ENCODE measurements at places on chromosomes 7 and 10.

DNA sequence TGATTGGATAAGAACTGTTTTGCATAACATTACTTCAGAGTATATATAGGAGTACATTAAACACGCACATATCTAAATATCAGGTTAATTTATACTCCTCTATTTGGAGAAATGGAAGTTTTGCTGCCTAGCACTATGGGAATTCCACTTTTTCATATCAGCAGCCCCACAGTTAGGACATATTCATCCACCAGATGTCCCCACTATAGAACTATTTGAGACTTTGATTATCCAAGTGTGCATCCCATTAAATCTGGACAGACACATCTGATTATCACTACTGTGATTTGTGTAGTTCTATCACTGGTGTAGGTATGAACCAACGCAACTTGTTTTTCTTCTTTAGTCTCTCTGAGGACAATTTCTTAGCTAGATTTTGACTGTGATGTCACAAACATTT lies 345.7 kb downstream of the THSD7A start:
- DNase-seq = peak; percentile 7

- no peak for DNase-seq
Measured at GRCh38 chr7:158067219-158067930, 520.2 kb downstream of the PTPRN2 start.

- DNase-seq = peak; percentile 94
Measured at GRCh38 chr7:78151229-78151628, 352.7 kb downstream of the PHTF2 start.

- no peak for DNase-seq
Measured at GRCh38 chr7:5211730-5212482, 21.9 kb downstream of the WIPI2 start.
